Kidney tubule cell (primary cell): ENCODE measurements at places on chromosomes 7 and 10.
A peak's percentile ranks its signal among the peaks of the same experiment; 100 is the strongest.

DNA sequence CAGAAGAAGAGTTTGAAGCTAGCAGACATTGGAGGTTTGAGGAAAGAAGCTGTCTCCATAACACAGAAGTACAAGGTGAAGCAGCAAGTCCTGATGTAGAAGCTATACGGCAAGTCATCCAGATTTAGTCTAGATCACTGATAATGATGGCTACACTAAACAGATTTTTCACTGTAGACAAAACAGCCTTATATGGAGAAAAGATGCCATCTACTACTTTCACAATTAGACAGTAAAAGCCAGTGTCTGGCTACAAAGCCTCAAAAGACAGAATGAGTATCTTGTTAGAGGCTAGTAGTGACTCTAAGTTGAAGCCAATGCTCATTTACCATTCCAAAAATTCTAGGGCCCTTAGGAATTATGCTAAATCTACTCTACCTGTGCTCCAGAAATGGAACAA is 85.1 kb downstream of the SNX13 start:
- DNase-seq = no peak

DNA sequence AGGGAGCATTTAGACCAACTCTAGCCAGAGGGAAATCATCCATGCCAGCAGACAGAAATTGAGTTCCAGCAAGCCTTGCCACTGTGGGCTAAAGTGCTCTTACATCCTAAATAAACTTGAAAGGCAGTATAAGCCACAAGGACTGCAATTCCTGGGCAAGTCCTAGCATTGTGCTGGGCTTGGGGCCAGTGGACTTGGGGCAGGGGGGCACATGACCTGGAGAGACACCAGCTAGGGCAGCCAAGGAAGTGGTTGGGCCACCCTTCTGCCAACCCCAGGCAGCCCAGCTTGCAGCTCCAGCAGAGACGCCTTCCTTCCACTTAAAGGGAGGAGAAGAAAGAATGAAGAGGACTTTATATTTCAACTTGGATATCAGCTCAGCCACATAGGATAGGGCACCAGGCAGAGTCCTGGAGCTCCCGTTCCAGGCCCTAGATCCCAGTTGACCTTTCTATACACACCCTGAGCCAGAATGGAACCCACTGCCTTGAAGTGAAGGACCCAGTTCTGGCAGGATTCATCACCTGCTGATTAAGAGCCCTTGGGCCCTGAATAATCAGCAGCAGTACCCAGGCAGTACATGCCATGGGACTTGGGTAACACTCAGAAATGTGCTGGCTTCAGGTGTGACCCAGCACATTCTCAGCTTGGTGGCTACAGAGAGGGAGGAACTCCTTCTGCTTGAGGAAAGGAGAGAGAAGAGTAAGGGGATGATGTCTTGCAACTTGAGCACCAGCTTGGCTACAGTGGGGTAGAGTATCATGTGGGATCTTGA is 153.0 kb downstream of the GNAI1 start:
- peak; percentile 11 for DNase-seq

GRCh38 chr10:26690731-26691475 is 6.6 kb upstream of the PDSS1 start:
- no peak for DNase-seq

GRCh38 chr10:91597197-91597881 is 35.5 kb downstream of the PPP1R3C start:
- peak; percentile 50 for DNase-seq

- DNase-seq = no peak
Observed at GRCh38 chr10:112330607-112331160, 43.2 kb upstream of the ACSL5 start.

GRCh38 chr10:107914450-107915214 is 750.1 kb upstream of the SORCS1 start:
- peak; percentile 12 for DNase-seq

- DNase-seq = no peak
Observed at GRCh38 chr10:64586934-64587503, 1065.8 kb downstream of the REEP3 start.

- peak; percentile 73 for DNase-seq
Observed at GRCh38 chr10:110610308-110610774, 33.8 kb upstream of the RBM20 start.

DNA sequence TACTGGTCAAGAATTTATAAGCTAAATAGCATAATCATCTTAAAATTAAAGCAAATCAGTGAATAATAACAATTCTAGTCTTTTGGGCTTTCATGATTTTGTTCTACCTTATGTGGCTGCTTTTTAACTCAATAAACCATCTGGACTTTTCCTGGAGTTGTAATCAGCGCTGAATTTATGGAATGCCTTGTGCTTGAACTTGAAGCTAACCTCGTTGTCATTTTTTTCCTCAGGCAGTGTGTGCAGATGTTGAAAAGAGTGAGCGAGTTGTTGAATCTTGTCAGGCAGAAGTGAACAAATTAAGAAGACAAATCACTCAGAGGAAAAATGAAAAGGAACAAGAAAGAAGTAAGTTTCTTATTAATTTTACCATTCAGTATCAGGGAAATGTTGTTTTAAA is 29.5 kb downstream of the ABRAXAS2 start:
- DNase-seq = no peak

DNA sequence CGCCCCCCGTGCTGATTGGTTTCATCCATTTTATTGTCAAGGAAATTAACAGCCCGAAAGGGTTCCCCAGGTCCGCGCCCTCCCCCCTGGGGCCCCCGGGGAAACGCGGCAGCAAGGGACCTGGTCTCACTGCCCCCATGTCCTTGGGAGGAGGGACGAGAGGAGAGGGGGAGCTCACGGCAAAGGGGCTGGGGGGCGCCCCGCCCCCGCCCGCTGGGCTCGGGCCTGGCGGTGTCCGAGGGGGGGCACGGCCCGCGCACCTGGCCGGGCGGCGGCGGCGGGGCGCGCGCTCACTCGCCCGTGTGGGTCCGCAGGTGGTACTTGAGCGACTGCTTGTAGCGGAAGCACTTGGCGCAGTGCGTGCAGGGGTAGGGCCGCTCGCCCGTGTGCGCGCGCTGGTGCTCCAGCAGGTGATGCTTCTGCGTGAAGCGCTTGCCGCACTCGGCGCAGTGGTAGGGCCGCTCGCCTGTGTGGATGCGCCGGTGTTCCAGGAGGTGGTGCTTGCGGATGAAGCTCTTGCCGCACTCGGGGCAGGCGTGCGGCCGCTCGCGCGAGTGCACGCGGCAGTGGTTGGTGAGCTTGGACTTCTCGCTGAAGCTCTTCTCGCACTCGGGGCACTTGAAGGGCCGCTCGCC is 29.3 kb downstream of the ZNF777 start:
- no peak for DNase-seq
